Lung microvascular endothelial cell (primary cell): ENCODE measurements at places on chromosomes 16 and 17. TPM values are rescaled to one million over a fixed set of nuclear protein-coding genes. Genes with fewer than 3 reads are reported as not detected.

DNA sequence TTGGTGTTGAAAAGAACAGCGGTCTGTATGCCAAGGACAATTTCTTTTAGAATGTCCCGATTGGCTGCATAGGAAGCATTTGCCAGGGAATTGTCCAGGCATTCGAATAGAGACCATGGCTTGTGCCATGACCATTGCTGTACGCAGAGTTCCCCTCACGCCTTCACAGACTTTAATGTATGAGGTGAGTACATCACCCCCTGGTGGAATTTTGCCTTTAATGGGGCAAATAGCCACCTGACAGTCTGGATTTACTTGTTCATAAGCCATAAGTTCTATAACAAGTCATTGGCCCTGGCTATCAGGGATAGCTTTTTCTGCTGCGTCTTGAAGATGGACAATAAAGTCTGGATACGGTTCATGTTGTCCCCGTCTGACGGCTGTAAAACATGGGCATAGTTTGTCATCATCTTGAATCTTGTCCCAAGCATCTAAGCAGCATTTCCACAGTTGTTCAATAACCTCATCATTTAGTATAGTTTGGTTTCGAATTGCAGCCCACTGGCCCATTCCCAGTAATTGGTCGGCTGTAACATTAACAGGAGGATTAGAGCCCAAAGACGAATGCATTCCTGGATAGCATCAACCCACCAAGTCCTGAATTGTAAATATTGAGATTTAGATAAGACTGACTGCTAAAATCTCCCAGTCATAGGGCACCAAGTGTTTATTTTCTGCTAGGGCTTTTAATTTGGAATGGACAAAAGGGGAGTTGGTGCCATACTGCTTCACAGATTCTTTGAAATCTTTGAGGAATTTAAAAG, 67.7 kb upstream of the ARL4D start:
- no peak for DNase-seq

DNA sequence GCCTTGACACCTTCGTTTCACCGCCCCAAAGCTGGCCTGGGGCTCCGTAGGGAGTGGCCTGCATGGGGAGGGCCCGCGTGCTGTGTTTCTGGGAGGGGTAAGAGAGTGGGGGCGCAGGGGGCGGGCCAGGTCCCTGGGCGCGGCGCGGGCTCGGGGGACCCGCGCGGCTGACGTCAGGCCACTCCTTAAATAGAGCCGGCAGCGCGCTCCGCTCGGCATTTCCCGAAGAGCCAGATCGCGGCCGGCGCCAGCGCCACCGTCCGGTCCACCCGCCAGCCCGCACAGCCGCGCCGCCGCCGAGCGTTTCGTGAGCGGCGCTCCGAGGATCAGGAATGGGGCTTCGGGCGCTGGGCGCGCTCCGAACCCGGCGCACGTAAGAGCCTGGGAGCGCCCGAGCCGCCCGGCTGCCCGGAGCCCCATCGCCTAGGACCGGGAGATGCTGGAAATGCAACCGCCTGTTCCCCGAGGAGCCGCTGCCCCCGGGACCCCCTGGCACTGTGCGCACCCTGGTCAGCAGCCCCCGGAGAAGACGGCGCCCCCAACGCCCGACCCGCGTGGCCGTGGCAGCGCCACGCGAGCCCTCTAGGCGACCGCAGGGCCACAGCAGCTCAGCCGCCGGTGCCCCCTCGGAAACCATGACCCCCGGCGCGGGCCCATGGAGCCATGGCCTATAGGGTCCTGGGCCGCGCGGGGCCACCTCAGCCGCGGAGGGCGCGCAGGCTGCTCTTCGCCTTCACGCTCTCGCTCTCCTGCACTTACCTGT, at the start of gene HS3ST2:
HS3ST2 (plus strand) TSS at position 215 of the 763 bp plus-strand sequence; CDS start at position 664, 449 bp downstream.
- peak; percentile 23 for DNase-seq

GRCh38 chr16:85350973-85351372, 238.7 kb upstream of the CIBAR2 start:
- peak; percentile 90 for DNase-seq

GRCh38 chr17:64171041-64171440, 41.1 kb upstream of the ERN1 start:
- DNase-seq: peak; percentile 79

- no peak for DNase-seq
Measured at GRCh38 chr16:80463326-80463725, 77.5 kb upstream of the DYNLRB2 start.

The CA7 gene
- not detected in 2 replicates for total RNA-seq
